Activated naive CD4-positive, alpha-beta T cell treated with anti-CD3 and anti-CD28 coated beads, Interleukin-2, amount 50 U/mL, for 16 hours (primary cell): ENCODE measurements at places on chromosomes 6 and 20.

DNA sequence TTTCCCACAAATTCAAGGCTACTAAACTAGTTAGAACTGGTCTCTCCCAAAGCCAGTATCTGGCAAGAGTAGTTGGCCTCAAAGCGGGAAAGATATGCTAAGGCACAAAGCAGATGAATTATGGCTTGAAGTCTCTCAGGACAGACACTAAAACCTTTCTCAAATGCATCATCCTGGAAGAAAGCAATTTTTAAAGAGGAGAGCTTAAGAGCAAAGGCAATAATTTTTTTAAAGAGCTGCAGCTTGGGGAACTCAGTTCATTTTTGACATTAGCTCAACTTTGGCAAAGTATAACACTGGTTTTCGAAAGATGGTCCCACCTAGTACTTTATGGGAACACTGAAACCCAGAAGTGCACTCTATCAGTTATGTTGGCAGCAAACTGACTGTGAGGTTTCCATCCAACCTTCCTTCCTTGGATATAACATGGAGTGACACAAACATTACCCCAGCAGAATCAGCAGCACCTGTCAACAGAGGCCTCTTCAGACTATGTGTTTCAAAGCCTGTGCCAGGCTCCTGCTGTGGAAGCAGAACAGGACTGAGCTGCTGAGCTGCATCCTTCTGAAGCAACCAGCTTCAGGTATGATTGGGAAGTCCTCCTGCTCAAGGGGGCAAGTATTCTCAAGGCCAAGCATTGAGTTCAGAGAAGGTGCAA is 852.3 kb upstream of the HS3ST5 start:
- no peak for DNase-seq

DNA sequence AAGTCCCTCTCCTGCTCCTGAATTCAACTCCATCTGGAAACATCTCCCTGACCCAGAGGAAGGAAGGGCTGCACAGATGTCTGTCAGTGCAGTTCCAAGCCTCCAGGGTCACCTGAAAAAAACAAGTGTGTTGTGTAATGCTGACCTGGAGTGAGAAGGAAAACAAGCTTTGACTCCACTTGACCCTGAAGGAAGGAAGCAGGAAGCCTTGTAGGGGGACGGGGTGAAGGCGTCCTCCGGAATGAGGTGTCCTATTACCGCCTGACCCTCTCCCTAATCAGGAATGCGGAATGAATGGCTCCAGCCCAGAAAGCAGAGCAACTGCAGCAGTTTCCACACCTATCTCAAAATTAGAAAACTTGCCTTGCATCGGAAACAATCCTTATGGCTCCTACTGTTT is 13.9 kb upstream of the ADGRF5 start:
- DNase-seq = no peak

DNA sequence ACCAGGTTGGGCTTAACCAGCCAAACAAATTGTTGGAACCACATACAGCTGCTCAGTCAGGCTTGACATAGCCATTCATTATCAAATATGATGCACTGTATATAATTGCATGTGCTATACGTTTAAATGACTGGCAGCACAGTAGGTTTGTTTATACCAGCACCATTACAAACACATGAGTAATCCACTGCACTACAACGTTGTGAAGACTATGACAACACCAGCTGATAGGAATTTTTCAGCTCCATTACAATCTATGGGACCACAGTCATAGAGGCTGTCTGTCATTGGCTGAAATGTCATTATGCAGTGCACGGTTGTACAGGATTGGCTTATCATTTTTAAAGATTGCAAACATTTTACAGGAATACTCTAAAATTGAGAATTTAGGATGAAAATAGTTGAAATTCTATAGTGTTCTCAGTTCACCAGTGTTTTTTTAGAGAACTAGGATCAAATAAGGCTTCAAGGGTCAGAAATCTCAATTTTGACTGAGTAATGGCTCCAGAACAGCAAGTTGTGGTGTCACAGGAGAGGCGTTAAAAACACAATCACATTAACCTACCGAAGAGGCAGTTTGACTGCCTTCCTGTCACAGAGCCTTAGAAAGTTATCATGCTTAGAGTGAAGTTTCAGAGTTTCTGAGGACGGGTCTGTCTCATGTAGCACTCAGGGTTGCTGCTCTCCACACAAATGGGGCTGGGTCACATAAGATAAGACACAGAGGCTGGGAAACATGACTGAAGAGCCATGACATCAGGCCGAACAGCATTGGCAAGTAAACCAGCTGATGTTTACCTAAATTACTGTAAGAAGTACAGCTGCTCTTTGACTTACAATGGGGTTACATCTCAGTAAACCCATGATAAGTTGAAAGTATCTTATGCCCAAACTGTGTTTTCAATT is 60.7 kb upstream of the SMLR1 start:
- DNase-seq = no peak

DNA sequence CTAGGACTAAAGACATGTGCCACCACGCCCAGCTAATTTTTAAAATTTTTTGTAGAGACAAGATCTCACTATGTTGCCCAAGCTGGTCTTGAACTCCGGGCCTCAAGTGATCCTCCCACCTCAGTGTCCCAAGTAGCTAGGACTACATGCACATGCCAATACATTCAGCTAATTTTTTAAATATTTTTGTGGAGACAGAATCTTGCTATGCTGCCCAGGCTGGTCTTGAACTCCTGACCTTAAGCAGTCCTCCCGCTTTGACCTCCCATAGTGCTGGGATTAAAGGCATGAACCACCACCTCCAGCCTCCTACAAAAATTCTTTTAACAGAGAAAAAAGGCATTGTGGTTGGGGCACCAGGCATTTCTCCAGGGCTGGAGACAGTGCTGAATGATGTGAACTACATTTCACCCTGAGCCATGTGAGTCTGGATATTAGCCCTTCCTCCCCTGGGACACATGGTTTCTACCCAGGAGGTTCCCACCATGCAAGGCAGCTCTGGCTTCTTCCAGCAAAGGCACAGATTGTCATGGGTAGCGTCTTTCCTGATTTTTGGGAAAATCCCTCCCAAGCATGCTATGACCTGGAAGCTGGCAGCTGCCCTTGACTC is 36.3 kb upstream of the CMTR1 start:
- DNase-seq = no peak

GRCh38 chr6:142886431-142887170 is 58.4 kb downstream of the HIVEP2 start:
- DNase-seq = no peak

DNA sequence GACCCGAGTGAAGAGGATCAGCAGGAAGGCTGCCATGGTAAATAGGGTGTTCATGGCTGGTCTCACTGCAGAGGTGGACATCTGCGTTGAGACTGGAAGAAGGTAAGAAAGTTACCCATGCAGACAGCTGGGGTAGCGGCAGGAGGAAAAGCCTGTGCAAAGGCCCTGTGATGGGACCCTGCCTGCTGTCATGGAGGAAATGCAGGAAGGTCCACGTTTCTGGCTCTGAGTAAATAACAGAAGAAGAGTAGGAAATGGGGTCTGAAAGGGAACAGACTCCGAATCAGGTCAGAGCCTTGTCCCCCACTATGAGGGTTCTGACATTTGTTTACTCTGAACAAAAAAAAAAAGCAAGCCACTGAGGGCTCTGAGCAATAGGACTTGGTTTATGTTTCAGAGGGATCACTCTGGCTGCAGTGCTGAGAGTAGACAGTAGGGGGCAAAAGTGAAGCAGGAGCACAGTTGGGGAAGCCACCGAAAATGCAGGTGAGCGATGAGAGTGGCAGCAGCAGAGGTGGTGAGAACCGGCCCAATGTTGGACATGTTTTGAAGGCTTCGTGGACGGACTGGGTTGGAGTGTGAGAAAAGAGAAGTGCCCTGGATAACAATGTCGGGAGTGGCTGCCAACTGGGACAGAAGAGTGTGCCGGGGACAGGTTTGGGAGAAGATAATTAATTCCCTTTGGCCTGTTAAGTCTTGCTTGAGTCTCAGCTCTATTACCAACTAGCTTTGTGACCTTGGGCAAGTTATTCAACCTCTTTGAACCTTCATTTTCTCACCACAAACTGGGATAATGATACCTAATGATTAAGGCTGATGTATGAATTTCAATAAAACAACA is 57.9 kb upstream of the MAP7 start:
- peak; percentile 81 for DNase-seq

DNA sequence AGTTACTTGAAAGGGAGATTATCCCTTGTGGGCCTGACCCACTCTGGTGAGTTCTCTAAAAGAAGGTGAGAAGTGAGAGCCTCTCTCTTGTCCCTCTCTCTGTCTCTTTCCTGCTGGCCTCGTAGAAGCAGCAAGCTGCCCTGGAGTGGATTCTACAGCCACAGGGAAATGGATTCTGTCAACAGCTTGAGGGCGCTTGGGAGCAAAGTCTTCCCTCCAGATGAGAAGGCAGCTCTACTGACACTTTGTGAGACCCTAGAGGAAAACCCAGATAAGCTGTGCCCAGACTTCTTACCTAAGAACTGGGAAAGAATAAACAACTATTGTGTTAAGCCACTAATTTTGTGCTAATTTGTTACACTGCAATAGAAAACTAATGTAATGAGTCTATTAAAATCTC is 39.9 kb downstream of the ANKRD60 start:
- DNase-seq = no peak

GRCh38 chr6:110491299-110491643 is 14.9 kb upstream of the SLC22A16 start:
- no peak for DNase-seq

- no peak for DNase-seq
Measured at GRCh38 chr6:131117878-131118277, 17.4 kb upstream of the AKAP7 start.

GRCh38 chr6:40816601-40817000 is 222.4 kb downstream of the UNC5CL start:
- DNase-seq = no peak

- no peak for DNase-seq
Measured at GRCh38 chr6:90003941-90004340, 109.7 kb downstream of the GJA10 start.

GRCh38 chr6:149094156-149094555 is 223.4 kb upstream of the TAB2 start:
- DNase-seq = no peak

DNA sequence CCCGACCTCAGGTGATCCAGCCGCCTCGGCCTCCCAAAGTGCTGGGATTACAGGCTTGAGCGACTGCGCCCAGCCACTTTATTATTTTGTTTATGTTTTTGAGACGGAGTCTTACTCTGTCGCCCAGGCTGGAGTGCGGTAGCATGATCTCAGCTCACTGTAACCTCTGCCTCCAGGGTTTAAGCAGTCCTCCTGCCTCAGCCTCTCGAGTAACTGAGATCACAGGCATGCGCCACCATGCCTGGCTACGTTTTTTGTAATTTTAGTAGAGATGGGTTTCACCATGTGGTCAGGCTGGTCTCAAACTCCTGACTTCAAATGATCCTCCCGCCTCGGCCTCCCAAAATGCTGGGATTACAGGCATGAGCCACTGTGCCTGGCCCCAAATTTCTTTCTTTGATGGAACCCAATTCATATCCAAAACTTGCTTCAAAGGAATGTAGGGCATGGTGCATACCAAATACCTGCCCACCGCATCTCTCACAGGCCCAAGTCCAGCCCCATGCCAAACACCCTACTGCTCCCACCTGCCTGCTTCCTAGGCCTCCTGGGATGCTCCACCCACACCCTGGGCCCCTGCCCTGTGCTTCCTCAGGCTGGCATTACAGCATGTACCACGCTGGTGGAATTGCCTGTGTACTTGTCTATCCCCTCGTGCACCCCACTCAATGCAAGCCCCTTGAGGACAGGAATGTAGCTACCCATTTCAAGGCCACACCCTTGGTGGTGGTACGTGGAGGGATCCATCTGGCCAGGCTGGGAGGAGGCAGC is 4.9 kb upstream of the HMGA1 start:
- no peak for DNase-seq

- no peak for DNase-seq
Measured at GRCh38 chr6:111354758-111355555, 128.1 kb downstream of the REV3L start.

DNA sequence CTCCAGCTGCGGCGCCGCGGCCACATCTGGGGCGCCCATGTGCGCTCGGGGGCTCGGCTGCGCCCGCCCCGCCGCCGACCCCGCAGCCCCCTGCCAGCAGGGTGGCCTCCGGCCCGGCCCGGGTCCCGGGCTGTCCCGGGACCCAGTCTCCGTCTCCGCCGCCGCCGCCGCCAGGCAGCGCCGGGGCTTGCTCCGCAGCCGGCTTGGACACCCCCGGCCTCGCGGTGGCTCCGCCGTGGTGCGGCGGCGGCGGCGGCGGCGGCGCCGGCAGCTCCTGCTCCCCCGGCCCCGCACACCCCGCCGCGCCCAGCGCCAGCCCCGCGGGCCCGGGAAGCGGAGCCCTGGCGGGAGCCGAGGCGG is 219 bp downstream of the ISM1 start:
- no peak for DNase-seq

DNA sequence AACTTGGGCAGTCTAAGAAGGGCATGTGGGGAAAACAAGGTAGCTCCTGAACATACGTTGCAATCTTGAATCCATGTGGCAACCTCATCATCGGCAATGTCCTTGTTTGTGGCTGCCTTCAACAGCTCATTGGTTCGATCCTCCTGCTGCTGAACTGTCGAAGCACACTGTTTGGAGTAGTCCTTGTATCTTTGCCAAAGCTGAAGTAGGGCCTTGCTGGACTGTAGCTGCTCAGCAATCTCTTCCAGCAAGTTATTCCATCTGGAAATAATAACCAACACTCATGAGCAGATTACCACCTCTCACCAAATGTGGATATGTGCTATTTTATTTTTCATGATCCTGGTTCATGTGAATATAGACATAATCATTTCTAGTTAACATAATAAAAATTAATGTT is 413.3 kb downstream of the ESR1 start:
- no peak for DNase-seq

GRCh38 chr6:167879612-167880011 is 52.9 kb downstream of the AFDN start:
- DNase-seq = no peak

- DNase-seq = no peak
Measured at GRCh38 chr6:142339113-142339512, 37.3 kb downstream of the ADGRG6 start.

DNA sequence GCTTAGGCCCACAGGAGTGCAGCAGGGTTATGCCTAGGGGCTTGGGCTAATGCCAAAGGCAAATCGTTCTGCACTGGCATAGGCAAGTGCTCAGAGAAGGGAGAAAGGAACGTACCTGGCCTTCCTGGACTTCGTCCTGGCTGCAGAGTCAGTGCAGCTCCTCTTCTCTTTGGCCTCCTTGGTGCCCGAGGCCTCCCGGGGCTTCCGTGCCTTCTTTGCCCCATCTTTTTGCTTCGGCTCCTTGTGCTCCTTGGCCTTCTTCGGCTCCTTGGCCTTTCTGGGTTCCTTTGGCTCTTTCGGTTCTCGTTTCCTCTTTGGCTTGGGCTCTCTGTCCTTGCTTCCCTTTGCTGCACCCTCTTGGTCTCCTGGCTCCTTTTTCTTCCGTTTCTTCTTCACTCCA is 85.2 kb downstream of the CHD6 start:
- DNase-seq = no peak

DNA sequence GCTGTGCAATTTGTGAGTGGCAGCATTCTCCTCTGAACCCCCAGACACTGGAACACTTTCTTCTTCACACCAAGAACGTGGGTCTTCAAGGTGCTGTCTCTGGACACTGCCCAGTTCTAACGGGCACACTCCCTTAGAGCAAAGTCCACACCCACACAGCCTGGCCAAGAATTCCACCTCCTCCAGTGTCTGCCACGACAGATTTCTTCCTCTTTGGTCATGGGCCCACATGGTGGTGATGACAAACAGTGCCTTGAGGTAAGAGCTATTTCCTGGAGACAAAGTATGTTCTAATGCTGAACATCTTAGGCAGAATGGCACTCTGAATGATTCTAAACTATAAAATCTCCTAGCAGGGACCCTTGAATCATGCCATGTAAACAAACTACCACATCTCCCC is 25.5 kb upstream of the SSTR4 start:
- DNase-seq = no peak

- DNase-seq = no peak
Measured at GRCh38 chr6:54847799-54848597, 1.4 kb downstream of the FAM83B start.
